ENCODE measurements at places on chromosomes 13 and 19.

- DNase-seq, result no peak
Measured at GRCh38 chr13:41682001-41682400, 224.7 kb downstream of the RGCC start.

DNA sequence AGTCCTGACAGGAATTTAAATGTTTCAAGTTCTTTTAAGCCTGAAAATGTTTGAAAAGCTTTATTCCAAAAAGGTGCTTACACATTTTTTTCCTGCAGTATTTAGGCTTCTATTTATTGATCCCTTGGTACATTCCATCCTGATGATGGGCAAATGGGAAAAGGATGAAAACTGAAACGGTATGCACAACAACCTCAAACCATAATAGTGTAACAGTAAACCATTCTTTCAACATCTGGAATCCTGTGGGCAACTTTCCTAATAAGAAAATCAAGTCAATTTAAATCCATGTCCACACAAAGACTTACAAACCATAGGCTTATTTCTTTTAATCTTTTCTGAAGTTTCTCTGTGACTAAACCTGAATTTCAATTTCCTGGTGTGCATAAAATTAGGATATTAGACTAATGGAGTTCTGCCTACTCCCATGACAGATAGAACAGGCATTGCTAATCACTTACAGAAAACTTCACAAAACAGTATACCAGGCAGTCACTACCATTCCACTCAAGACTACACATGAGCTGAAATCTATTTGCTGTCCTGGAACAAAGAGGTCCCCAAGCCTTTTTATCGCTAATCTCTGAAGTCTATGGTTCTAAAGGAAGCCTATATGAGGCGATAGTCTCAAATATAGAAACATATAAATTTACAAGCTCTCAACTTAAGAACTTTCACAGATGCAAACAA is 103.3 kb downstream of the DLEU7 start:
- DNase-seq, result no peak

DNA sequence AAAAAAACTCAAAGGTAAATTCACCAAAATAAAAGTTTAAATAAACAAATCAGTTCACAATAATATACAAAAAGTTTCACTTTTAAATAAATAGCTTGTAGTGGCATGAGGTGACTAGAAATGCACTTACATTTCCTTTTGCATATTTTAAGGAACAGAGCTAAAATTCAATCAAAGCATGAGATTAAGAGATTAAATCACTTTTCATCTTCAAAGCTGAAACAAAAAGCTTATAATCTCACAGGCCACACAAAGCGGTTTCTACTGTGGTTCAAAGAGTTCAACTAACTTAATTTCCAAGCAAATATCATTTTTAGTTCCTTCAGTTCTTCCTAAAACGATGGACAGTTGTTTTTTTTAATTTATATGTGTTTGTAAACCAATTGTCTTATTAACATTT is 38.9 kb downstream of the TSC22D1 start:
- DNase-seq, result no peak

- peak; percentile 9 for DNase-seq
Measured at GRCh38 chr13:28568286-28568685, 73.4 kb upstream of the FLT1 start.

GRCh38 chr19:33286899-33287298 is 15.4 kb downstream of the CEBPA start:
- DNase-seq, result no peak

Measured in substantia nigra (tissue), 51 donors.